ENCODE measurements at places on chromosomes 5 and 9.
A peak's percentile ranks its signal among the peaks of the same experiment; 100 is the strongest.

DNA sequence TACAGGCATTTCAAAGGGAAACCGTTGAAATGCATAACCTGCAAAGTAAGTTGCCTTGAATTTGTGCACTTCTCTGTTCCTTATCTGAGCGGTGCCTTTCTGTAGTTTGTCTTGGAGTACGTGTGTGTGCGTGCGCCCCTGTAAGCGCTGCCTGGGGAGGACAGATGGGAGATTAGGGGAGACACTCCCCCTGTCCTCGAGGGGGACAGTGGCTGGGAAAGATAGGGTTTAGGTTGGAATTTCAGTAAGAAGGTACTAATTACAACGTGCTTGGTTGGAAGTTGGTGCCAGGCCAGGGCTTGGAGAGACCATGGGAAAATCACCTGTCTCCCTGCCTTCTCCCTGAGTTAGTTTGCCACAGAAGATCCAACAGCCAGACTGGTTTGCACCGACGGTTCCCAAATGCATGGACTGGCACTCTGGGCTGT, 73.2 kb downstream of the PIK3R1 start:
- DNase-seq, result no peak

DNA sequence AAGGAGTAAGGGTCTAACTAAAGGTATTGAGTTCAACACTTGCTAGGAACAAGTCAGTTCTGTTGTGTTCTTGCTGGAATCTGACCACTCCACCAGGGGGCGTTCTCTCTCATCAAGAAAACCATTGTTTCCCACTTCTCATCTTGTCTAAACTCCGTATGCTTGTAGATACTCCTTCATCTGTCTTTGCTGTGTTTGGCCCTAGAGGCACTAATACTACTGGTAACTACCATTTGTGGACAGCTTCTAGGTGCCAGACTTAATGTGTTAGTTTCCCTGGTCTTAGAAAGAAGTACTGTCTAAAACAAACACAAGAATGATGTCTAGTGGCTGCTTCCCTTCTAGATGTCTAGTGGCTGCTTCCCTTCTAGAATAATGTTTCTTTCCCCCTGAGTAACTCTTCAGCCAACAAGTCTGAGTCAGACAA, 18.7 kb upstream of the PTPDC1 start:
- peak; percentile 78 for DNase-seq

DNA sequence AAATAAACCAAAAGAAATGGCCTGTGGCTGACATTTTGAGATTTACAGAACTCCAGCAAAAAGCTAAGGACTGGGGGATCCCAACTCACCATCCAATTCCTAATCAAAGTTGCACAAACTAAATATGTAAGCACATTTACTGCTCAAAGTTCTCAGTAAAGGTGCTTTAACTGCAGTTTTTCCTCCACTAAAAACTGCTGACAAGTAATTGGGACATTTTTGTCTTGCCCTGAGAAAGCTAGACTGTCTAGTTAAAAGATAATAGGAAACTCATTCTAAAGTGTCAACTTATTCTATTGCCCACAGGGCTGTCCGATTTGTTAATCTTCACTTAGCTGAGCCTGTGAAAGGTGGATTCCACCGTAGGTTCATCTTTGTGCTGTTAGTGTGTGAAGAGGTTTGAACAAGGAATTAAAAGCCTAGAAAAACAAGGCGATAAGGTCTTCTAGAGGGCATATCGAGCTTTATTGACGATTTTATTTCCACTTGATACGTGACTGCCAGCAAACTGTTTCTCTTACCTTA, 1.0 kb downstream of the DOCK8 start:
- no peak for DNase-seq

- no peak for DNase-seq
Observed at GRCh38 chr9:114076237-114077161, 1.6 kb downstream of the AMBP start.

DNA sequence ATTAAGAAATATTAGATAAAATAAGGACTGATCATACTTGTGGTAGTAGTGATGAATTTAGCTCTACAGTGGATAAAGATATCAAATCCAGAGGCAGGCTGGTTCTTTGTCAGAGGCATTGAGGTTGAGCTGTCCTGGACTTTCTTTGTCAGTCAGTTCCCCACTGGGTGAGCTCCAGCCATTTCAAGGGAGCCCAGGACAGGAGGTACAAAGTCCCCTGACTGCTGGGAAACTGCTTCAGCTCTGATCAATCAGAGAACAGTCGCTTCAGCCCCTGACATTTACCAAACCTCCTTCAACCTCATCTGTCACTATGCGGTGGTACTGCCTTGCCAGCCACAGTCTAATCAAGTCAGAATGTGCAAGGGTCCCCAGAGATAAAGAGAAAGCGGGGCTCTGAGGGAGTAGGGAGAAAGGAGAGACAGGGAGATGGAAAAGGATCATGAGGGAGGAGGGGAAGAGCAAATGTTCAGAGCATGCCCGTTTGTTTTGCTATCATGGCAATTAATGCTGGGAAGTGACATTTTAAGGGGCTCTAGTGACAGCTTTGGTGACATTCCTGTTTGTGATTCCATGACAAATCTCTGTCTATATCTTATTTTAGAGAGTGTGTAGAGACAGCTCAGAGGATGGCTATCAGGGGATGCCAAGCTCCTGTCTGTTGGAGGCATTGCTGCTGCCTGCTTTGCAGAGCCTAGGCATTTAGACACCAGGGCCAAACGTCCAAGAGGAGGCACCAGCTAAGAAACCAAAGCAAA, 223.2 kb downstream of the ASTN2 start:
- no peak for DNase-seq

GRCh38 chr5:67234671-67235176, 38.1 kb upstream of the CD180 start:
- DNase-seq, result no peak

- no peak for DNase-seq
Observed at GRCh38 chr5:11898-12297, 80.1 kb upstream of the PLEKHG4B start.

DNA sequence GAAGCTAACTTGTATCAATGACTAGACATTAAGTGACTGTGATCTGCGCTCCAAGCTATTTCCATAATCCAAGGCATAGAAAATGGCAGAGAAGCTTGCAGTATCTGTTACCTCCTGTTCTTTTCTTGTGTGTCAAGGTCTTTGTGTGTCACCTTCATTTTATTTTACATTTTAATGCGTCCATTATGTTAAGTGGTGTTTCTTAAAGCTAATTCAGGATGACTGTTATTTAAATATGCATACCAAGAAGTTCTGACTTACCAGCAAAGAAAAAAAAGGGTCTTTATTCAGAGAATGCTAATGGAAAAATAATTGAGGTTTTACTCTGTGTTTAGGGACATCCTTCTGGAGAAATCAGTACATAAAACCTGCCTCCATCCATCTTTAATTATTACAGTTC, 52.3 kb downstream of the STK32A start:
- no peak for DNase-seq

DNA sequence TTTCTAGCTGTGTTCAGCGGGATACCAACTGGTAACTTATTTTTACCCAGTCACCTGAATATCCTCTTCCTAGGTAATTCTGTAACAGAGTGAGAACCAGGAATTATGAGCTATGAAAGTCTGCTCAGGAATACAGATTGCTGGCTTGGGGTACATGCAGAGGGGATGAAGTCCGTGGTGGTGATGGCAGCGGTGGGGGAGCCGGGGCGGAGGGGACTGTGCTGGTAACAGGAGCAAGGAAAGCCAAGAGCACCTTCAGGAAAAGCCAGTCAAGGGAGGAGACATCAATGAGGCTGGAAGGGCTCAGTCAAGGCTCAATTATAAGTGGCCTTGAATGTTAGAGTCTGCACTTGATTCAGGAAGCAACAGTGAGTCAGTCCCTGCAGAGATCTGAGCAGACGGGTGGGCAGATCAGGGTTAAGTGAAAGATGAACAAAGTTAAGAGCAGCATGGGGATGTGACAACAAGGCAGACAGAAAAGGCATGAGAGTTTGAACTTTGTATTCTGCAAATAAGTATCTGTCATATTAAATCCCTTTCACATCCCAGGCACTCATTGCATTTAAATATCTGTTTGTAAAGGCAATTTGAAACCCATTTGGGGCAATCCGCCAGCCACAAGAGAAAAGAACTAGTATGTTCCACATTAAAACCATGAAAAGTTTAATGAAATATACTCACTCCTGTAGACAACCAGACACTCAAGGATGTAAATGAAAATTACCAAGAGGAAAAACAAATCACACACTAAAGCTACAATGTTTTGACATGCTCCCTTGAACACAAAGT, 101.2 kb downstream of the TTC39B start:
- no peak for DNase-seq
